ENCODE measurements at places on chromosomes 3 and 15. TPM values are rescaled to one million over a fixed set of nuclear protein-coding genes. Genes with fewer than 3 reads are reported as not detected.

The LYZL4 gene
- not detected for total RNA-seq

The OR4F6 gene
- not detected for total RNA-seq

The CHST2 gene
- 16.6 TPM for total RNA-seq

The EPHB1 gene
- 0.53 TPM for total RNA-seq

The SLC6A11 gene
- total RNA-seq = not detected

The ZXDC gene
- 74.4 TPM for total RNA-seq

The CHCHD6 gene
- total RNA-seq = 1.2 TPM

The GPR62 gene
- total RNA-seq = not detected

The RBP2 gene
- total RNA-seq = not detected

The NEO1 gene
- 21.8 TPM for total RNA-seq

The PRSS50 gene
- not detected for total RNA-seq

The NR2F2 gene
- 126 TPM for total RNA-seq

The MYEF2 gene
- 13.6 TPM for total RNA-seq
